Adipocyte (in vitro differentiated cells): ENCODE measurements at places on chromosomes 1 and 21.

DNA sequence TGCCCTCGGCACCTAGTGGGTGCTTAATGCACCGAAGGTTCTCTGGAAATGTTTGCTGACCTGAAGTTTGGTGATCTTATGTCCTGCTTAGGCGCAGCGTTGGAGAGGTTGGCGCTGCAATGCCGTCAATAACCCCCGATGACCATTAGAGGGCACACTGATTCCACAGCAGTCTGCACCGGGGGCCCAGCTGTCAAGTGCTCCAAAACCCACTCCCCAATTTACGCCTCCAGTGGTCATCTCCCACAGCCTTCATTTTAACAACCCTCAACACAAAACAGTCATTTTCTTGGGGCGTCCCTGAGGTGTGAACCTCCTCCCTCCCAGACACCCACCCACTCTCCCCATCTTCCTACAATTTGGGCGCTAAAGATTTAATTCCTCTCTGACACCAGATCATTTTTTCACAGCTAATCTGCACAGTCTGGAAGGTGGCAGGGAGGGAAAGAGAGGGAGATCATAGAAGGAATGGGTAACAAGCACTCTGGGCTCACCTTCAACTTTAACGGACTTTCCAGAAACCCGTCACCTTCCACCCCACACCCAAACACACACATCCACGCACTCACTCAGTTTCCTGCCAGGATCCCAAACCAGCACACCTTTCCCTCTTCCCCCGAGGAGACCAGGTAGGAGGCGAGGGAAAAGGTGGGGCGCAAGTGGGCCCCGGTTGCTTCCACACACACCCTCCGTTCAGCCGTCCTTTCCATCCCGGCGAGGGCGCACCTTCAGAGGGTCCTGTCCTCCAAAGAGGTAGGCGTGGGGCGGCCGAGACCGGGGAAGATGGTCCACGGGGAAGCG lies 570 bp upstream of the NPR1 start:
- DNase-seq = peak; percentile 79

GRCh38 chr21:14616380-14617039 lies 70.4 kb upstream of the SAMSN1 start:
- no peak for DNase-seq

- DNase-seq = no peak
Measured at GRCh38 chr1:1061682-1062345, 12.3 kb downstream of the RNF223 start.

DNA sequence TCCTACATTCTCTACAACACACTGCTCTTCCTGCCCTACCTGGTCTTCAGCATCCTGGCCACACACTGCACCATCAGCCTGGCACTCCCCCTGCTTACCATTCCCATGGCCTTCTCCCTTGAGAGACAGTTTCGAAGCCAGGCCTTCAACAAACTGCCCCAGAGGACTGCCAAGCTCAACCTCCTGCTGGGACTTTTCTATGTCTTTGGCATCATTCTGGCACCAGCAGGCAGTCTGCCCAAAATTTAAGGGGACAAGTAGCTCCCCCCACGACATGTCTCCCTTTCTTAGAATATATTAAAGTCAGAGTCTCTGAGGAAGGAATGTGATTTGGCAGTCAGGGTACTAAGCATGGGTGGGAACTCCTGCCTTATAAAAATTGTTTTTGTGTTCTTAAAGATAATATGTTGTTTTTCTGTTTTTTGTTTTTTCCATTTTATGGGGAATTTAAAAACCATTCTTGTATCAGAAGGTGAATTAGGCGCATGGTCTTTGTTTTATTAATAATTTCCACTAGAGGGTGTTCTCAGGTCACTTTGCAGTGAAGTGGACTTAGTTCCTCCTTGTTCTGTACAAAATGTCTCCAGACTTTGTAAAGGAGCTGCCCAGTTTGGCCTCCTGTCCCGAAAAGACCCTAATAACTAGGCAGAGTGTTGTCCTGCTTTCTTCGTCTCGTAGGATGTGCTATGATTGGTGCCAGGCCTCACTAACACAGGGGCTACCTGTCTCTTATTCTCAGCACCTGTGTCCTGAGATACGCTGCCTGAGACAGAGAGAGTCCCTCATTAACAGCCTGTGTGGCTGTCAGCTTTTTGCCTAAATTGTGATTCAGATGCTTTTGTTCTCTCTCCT lies 13.1 kb downstream of the UBIAD1 start:
- DNase-seq = peak; percentile 34

- DNase-seq = peak; percentile 25
Measured at GRCh38 chr1:229224308-229224707, 46.6 kb upstream of the RAB4A start.

GRCh38 chr21:37455504-37455911 lies 88.9 kb downstream of the DYRK1A start:
- no peak for DNase-seq

DNA sequence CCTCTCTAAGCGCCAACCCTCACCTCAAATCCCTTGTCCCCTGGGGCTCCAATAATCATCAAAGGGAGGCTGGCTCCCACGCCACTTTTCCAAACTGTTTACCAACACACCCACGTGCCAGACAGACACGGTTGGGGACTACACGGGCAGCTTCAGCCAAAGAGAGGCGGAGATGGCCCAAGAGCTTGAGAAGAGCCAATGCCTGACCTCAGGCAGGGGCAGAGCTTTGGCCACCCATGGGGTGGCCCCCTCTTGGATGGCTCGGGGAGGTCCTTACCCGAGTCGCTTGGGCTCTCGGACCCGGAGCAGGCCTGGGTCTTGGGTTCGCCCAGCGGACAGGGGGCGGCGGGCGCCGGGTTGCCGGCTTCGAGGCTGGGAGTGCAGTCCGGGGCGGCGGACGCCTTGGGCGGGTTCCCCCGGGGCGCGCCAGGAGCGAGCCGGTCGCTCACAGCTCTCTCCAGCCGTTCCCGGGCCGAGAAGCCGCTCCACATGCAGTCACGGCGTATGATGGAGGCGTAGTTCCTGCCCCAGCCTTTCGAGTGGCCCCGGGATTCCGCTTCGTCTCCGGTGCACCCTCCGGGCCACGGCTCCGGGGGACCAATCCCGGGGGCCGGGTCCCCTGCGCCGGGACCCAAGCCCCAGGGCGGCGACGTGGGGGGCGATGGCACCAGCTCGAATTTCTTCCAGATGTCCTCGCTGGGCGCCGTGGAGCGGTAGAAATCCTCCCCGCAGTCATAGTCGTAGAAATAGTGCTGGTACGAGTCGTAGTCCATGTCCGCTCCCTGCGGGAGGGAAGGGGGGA lies 854 bp downstream of the MYCL start:
- DNase-seq = peak; percentile 62

GRCh38 chr1:54132495-54132894 lies 20.3 kb downstream of the CDCP2 start:
- DNase-seq = peak; percentile 30

DNA sequence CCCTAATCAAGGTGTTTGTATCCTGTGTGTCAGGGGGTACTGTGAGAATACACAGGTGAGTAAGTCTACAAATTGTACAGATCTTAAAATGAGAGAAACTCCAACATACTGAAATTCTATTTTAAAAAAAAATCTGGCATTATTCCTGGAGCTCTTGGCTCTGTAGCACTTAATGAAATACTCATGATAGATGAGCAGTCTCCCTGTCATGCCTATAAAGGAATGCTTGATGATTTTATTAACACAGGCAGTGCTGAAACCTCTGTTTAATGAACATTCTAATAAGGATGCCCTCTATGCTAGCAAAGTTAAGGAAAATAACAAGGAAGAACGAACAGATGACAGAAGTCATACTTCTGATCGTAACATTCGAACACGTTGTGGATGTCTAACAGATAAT lies 233.9 kb upstream of the NEGR1 start:
- no peak for DNase-seq

GRCh38 chr1:118104951-118105350 lies 80.1 kb downstream of the SPAG17 start:
- DNase-seq = no peak

DNA sequence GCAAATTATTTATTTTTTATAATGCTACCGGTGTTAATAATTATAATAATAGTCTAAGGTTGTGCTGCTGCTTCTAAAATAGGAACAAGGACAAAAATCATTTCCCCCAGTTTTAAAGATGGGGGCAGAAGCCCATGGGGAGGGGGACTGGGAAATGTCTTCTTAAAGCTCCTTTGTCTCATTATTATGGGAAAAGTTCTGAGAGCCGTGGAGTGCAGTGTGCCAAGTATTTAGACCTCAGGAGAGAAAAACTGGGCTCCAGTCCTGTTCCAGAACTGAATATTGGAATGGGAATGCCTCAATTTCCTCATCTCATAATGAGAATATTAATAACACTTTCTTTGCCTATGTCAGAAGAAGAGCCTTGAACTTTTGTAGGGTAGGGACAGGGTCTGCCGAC lies 40.9 kb upstream of the ATF3 start:
- DNase-seq = no peak

- DNase-seq = peak; percentile 29
Measured at GRCh38 chr1:185825556-185825955, 91.4 kb downstream of the HMCN1 start.

- DNase-seq = peak; percentile 96
Measured at GRCh38 chr1:59043796-59044195, 253.1 kb upstream of the FGGY start.
